ENCODE measurements at places on chromosomes 11 and 22.

- DNase-seq, result no peak
These were observed 406.2 kb downstream of the METTL15 start for GRCh38 chr11:28514391-28514790.

DNA sequence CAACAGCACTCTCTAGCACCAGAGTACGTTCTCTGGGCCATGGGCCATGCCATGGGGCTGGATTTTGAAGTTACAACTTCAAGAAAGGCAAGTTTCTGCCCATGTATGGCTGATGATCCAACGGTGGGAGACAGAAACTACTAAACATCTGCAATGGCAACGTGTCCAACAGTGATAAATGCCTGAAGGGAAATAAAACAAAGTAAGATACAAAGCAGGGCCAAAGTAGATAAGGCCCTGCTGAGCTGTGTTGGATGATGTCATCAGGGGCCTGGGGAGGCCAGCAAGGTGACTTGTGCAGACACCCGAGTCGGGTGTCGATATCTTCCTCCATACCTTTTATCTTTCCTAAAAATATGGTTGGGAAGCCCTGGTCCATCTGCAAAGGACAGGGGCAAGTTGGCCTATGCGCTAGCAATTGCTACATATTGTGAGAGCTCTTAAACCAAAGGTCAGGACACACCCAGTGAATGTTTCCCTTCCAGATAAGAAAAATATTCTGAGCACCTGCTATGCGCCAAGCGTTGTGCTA lies 487.2 kb downstream of the MN1 start:
- no peak for DNase-seq

- no peak for DNase-seq
These were observed 98.0 kb downstream of the KIF18A start for GRCh38 chr11:28009996-28010395.

DNA sequence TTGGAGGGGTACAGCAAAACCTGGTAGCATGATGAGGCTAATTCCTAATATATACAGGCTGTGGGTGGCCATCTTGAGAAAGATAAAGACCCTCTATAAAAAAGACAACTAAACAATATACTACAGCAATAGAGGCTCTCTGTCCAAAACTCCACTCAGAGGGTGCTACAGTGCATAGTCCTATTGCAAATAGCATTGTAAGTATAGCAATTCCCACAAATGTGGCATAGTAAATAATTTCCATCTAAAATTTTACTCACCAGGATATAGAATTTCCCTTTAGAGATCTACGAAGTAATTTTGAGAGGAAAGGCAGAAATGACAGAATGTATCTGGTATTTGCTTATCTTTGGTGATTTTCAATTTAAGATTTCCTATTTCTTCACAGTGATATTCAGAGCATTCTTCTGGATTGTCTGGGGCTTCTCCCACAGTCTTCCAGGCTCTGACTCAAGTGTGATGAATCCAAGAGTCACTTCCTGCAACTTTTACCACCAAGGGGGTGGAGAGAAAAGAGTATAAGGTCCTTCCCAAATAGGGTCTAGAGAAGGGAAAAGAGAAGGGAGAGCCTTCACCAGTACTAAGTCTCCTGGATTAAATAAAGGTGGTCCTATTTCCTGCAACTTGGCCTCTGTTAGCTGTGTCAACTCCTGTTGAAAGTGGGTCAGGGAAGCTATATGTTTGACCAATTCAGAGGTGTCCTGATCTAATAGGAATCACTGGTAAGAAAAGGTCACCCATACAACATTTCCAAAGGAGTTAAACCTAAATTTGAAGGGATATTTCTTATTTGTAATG lies 1054.7 kb upstream of the CNTN5 start:
- no peak for DNase-seq

DNA sequence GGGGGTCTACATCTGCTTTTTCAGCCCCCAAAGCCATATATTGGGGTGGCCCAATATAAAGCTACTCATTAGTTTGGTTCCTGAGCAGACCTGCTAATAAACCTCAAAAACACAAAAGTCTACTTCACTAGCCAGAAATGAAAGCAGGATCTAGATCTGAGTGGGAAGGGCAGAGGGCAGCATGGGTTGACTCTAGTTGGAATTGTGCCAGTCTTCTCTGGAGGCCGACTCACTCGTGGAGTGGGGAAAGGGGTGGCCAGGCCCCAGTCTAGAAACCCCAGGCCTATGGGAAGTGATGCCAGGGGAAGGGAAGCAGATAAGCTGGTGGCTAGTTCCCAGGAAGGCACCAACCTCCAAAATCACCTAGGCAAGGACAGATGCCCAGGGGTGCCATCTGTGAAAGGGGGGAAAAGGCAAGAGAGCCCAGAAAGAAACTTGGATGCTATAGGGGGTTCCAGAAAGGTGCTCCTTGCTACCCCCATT lies 5.3 kb downstream of the PATZ1 start:
- DNase-seq, result no peak

- no peak for DNase-seq
These were observed 67.0 kb downstream of the ARHGAP20 start for GRCh38 chr11:110645253-110645652.

DNA sequence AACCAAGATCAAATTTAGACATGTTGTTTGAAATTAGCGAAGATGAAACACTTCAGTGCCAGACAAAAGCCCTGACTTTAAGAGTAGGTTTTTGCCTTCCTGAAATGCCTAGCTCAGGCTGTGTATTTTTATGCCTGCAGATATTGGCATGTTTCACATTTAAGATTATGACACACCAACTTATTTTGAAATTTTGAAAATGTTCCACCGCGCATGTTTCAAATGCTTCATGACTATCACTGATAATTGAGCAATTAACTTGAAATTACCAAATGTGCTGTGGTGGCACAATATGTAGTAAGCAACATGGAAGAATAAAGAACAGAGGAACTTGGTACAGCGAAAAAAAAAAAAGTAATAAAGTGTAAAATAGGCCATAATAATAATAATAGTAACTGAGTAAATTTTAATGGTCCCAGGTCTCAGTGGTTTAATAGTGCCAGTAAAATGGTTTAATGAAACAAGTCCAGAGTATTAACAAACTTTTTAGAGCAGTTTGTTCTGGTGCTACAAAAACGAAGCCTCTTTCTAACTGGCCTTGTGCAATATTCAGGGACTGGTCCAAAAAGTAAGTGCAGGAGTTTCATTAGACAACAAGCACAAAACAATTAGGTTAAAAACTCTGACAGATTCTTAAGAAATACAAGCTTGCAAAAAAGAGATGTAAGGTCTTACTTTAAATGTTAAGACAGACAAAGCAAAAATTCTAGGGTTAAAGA lies 112.5 kb upstream of the SOX6 start:
- DNase-seq, result no peak

GRCh38 chr22:40415531-40416266 lies 45.3 kb downstream of the SGSM3 start:
- DNase-seq, result no peak

DNA sequence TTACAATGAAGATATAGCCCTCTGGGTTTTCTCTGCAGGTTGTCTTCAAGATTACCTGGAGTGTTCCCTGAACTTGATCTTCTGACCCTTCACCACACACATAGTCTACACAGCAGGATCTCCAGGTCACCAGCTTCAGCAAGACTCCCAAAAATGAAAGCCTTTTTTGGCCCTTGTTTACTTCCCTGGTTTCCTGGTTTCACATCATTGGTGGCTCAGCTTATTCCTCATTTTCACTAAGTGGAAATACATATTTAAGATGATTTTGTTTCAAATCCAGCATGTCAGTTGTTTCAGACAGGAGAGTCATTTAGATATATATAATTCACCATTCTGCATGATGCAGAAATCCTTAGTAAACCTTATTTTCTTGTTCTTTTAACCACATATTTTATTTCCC lies 41.6 kb upstream of the MPEG1 start:
- DNase-seq, result no peak

DNA sequence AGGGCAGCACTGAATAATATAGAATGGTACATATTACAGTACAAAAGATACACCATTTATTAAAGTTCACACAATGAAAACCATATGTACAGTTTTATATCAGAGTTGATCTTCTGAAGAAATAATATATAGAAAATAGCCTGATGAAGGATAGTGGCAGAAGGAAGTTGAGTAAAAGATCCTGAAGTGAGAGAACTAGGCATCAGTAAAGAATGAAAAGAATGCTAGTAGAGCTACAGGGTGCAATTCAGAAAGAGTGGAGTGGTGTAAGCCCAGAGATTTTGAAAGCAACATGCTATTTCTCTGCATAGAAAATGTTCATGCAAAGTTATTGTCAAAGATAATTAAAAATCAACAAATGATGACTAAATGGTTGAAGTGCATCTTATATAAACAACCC lies 1552.7 kb upstream of the TENM4 start:
- no peak for DNase-seq

GRCh38 chr11:96614101-96614500 lies 224.3 kb downstream of the JRKL start:
- DNase-seq, result no peak

DNA sequence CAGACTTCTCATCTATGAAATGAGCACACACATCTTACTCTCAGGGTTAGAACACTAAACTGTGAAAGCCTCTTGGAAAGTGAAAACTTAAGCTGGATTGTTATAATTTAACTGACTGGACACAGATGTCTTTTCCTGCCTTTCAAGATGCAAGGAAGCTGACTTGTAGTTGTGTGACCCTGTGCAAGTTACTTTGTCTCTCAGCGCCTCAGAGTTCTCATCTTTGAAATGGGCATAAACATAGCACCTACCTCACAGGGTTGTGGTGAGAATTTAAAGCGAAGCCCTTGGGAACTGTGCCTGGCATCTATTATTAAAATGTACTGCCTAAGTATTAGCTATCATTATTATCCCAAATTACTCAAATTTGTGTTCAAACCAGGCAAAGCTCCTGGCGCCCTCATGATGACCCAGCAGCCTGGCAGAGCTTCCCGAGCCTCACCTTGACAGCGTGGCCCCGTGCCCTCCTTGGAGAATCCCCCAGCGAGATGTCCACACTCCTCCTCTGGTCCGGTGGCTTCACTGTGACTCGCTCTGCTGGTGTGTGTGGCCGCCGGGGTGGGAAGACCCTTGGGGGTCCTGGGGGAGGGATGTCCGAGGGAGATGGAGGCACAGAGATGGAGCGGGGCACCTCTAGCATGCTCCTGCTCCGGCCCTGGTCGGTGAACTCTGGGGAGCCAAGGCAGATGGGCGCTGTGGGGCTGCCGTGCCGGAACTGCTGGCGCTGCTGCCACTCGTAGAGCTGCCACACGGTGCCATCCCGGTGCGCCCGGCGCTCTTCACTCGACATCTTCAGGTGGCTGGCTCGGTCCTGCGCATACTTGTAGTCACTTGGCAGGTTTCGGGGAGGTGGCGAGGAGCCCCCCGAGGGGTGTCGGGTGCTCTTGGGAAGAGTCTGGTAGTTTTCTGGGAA lies 78.2 kb downstream of the C11orf58 start:
- no peak for DNase-seq

- DNase-seq, result no peak
These were observed 63.6 kb upstream of the LRRC4C start for GRCh38 chr11:41522899-41523672.

GRCh38 chr22:44566911-44567310 lies 68.9 kb upstream of the RTL6 start:
- DNase-seq, result no peak

DNA sequence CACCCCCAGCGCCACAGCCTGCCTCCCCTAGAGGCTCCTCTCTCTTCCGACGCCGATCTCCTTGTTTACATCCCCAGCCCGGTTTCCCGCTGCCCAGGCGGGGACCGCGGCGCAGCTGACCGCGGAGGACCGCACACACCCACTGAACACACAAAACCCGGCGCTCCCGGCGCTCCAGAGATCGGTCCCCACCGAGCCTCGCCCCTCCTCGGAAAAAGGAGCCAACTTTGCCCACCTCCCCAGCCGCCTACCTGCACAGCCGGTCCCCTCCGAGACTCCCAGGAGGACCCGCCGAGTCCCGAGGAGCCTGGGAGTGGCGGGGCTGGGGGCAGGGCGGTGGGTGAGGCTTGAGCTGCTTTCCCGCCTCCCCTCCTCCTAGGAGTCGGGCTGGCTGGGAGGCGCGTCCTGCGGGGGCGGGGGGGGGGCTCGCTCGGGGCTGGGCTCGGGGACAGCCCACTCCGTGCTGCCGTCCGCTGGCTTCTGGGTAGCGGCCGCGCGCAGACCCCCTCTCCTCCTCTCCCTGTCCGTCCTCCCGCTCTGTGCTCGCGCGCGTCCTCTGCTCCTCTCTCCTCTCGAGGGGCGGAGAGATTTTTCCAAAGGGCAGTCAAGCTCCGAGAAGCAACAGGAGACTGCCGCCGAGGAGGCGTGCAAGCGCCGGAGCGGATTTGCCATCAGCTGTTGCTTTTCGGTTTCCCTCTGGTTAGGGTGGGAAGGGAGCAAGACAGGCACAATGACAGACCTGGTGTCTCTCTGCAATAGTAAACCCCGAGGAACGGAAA lies at the start of gene FXYD6:
Gene FXYD6, minus strand, starts transcription at position 318 of the 779 bp plus-strand sequence. CDS start 33,882 bp downstream, outside the sequence.
- DNase-seq, result peak; percentile 40

DNA sequence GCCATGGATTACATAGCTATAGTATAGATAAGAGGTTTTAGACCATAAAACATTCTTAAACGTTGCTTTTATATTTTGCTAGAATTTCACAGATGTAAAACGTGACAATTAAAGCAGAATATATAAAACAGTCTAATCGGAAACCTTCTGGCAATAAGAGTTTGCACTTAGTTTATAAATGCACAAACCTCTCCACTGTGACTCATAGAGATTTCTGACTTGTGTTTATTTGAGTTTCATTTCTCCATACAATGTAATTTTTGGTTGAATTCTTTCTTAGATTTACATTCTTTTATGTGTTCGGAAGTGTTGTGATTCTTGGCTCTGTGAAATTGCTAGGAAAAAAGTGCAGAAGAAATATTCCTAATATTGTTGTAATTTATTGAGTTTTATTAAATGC lies 288.7 kb upstream of the CTSC start:
- DNase-seq, result no peak

- no peak for DNase-seq
These were observed 859.5 kb upstream of the CCDC90B start for GRCh38 chr11:84145616-84146185.

DNA sequence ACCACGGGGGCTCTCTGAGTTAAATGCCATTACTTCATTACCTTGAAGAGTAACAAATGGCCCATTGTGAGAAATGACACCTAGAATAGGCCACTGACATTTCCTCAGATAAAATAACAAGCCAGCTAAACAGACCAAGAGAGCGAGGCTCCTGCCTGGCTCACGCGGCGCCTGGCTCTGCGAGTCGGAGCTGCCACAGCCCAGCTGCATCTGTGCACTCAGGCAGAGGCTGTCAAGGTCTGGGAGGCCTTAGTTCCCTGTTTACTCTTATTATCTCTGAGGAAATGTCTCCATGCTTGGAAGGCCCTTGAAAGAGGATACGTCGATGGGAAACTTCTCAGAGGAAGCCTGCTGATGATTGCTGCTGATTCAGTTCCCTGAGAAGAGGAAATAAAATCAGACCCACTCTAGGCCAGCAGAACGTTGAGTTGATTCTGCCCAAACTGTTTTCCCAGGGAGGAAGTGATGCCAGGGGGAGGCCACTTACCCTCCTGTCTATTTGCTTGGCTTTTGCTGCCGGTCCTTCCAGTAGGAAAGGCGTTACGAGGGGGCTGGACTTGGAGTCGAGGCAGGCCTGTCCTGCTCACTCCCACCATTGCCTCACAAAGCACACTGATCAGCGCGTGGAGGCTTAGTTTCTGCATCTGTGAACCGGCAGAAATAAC lies 208.8 kb downstream of the TBC1D22A start:
- DNase-seq, result peak; percentile 85

GRCh38 chr22:29014773-29015172 lies 46.9 kb downstream of the C22orf31 start:
- peak; percentile 27 for DNase-seq

GRCh38 chr22:17234144-17234623 lies 14.9 kb upstream of the ADA2 start:
- DNase-seq, result peak; percentile 49
